ENCODE measurements at places on chromosomes 1 and 21.

GRCh38 chr1:167482184-167482583, 36.1 kb downstream of the CD247 start:
- peak; percentile 77 for DNase-seq

GRCh38 chr1:199041173-199041914, 402.5 kb downstream of the PTPRC start:
- DNase-seq, result no peak

DNA sequence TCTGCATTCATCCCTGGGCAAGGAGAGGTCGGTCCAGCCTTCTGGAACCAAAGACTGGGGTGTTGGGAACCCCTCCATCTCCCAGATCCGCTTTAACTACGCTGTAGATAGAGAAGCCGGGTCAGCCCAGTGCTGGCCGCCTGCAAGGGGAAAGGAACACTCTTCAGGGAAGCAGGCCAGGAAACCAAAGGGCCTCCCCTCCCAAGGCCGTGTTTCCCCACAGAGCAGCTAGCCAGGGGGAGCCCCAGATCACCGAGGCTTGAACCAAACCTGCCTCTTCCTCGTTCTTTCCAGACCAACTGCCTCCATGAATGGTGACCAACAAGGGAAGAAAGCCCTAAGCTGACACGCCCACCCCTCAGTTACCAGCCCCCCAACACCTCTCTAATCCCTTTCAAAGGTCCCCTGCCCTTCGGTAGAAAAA, 1.2 kb upstream of the CHD5 start:
- DNase-seq, result no peak

DNA sequence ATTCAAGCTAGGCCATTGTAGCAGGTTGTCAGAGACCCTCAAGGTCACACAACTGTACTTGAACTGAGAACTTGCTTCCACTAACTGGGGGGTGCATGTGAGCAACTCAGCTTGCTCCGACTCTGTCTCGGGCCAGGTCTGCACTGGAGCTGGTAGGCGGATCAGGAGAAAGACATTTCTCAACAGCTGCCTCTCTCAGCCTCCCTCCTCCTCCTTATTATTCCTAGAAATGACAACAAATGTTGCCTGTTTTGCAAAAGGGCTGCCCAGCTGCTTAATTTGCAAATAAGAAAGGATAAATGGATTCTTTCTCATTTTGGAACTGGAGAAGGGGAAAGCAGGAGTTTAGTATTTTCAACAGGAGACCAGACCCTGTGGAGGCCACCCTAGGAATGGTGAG, 140.5 kb downstream of the RHOU start:
- DNase-seq, result no peak

- DNase-seq, result peak; percentile 42
Observed at GRCh38 chr1:234559902-234560676, 49.9 kb downstream of the IRF2BP2 start.

- no peak for DNase-seq
Observed at GRCh38 chr1:18805150-18805879, 54.1 kb downstream of the TAS1R2 start.

- no peak for DNase-seq
Observed at GRCh38 chr21:28410256-28410655, 582.4 kb downstream of the LTN1 start.

GRCh38 chr1:152752225-152752624, 5.6 kb upstream of the KPRP start:
- DNase-seq, result no peak

- DNase-seq, result no peak
Observed at GRCh38 chr21:26112975-26113374, 57.6 kb downstream of the APP start.

DNA sequence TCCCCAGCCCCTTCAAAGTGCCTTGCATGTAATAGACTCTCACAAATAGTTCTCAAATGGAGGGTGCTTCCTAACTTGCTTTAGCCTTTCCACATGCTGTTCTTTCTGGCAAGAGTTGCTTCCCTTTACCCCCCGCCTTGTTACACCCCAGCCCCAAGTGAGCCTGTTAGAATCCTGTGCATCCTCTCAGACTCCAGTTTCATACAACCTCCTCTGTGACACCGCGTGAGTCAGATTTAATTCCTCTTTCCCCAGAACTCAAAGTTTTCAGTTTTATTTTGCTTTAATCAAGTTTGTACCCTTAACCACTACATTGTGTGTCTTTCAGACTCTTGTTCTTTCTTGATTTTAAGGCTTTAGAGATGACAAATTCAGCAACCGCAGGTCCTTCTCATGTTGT, 234.5 kb upstream of the HOOK1 start:
- DNase-seq, result no peak

DNA sequence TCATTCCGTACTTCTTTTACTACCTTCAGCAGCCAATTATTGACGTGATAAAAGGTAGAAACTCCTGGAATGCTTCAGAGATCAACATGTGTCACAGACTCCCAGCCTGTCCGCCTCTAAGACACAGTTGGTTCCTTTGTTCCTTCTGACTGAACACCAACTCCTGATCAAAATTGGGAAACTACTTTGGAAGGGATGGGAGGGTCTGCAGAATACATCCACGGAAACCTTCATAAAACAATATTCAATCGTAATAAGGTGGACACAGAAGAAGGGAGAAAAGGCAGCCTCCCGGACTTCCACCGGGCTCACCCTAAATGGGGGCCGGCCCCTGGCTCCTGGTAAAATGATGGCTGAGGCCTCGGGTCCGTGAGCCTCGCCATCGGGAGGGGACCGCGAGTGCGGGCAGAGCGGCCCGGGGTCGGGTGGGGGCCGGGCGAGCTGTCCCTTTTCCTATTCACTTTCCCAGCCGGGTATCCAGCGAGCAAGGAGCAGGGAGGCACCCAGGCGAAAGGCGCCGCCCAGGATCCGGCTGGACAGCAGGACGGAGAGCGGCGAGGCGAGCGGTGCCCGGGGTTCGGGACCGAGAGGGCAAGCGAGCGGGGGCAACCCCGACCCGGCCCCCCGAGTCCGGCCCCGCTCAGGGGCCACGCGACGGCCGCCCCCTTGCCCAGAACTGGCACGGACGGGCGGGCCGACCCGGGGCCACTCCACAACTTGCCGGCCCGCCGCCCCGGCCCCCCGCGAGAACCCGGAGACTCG, 805 bp downstream of the NRIP1 start:
- no peak for DNase-seq

- peak; percentile 78 for DNase-seq
Observed at GRCh38 chr1:160779626-160780397, 16.2 kb upstream of the LY9 start.

DNA sequence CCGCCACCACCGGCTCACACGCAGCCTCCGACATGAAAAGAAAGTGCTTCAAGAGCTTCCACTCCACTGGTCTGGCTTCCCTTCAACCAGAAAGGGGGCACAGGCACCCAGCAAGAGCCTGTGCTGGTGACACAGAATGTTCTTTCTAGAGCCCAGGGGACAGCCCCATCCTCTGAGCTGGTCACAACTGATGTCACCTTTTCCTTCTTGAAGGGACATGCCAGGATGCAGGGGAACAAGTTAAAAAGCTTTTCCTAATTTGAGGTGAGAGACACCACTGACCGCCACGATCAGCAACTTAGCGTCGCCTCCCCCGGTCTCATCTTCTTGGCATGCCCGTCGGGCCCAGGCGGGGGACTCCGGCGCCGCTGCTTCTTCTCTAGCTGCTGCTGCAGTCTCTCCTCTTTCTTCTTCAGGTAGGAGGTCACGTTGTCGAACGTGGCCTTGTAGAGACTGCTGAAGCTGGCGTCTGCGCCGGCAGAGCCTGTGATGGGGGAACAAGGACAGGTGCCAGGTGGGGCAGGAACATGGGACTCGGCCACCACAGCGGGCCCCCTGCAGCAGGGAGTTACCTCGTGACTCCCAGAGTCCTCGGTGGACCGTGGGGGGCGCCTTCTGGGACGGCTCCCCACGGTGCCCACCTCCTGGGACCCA, 29.5 kb downstream of the WDR4 start:
- DNase-seq, result no peak

DNA sequence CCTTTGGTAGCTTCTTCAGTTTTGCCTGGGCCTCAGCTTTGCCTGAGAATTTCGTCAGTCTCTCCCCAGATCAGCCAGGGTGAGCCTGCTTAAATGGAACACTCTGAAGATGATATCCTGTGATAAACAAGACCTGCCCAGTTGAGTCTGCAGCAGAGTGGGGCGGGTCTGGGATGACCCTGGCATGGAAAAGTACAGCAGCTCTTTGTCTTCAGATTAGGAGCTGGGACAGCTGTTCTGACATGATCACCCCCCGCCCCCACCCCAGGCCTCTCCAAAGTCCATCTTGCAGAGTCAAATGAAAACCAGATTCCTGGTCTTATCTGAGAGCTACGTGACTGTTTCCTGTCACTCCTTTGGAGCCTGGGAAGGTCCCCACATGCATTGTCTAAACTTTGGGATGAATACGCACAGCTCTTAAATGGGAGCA, 2.2 kb upstream of the TMEM51 start:
- no peak for DNase-seq
